ACHN (cell line): ENCODE measurements at places on chromosomes 16 and 17.
A peak's percentile ranks its signal among the peaks of the same experiment; 100 is the strongest.

DNA sequence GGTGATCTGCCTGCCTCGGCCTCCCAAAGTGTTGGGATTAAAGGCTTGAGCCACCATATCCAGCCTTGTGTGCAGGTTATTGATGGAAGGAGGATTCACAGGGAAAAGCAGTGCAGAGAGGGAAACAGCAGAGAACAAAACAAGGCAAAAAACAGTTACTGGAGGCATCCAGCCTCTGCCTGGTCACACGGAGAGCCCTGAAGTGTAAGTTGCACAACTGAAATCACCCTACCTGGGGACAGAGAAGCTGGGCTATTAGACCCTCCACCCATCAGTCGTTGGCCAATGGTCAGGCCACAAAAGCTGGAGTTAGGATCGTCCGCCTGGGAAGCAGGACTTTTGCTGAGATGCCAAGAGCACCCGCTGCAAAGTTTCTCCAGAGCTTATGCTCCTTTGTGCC lies 57.9 kb upstream of the BCO1 start:
- no peak for DNase-seq

- DNase-seq = no peak
These were observed 276.8 kb downstream of the SEC14L1 start for GRCh38 chr17:77417575-77417974.

- peak; percentile 98 for DNase-seq
These were observed 3.9 kb downstream of the RSAD1 start for GRCh38 chr17:50482516-50482915.

DNA sequence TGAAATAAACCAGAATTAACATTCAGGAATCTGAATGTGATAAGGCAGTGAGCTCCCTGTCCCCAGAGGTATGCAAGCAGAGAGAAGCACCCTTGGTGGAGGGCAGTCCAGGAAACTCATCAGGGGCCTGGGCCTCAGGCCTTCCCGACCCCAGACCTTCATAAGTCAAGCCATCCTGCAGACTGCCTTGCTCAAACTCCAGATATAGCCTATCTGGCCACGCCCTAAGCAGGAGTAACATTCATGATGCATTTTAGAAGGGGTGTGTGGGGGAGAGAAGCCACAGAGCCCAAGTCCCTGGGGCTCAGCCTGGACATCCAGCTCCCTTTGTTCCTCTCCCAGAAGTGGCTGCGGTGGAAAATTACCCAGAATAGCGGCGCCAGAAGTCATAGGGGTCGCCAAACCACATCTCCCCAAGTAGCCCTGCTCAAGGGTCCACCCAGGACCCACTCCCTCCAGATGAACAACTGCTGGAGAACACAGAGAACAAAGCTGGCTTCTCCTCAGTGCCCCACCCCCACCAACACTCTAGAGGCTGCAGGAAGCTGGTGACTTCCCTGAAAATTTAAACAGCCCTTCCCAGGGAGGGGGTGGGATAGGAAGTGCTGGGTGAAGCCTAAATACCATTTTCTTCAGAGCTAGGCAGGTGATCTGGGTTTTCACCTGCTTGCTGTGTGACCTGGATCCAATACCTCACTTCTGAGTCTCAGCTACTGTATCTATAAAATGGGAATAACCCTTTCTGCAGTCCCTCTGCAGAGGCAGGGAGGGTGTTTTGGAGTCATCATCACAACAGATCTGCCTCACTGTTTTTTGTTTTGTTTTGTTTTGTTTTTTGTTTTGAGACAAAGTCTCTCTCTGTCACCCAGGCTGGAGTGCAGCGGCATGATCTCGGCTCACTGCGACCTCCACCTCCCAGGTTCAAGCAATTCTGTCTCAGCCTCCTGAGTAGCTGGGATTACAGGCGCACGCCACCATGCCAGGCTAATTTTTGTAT lies 1.5 kb upstream of the SREBF1 start:
- peak; percentile 49 for DNase-seq

DNA sequence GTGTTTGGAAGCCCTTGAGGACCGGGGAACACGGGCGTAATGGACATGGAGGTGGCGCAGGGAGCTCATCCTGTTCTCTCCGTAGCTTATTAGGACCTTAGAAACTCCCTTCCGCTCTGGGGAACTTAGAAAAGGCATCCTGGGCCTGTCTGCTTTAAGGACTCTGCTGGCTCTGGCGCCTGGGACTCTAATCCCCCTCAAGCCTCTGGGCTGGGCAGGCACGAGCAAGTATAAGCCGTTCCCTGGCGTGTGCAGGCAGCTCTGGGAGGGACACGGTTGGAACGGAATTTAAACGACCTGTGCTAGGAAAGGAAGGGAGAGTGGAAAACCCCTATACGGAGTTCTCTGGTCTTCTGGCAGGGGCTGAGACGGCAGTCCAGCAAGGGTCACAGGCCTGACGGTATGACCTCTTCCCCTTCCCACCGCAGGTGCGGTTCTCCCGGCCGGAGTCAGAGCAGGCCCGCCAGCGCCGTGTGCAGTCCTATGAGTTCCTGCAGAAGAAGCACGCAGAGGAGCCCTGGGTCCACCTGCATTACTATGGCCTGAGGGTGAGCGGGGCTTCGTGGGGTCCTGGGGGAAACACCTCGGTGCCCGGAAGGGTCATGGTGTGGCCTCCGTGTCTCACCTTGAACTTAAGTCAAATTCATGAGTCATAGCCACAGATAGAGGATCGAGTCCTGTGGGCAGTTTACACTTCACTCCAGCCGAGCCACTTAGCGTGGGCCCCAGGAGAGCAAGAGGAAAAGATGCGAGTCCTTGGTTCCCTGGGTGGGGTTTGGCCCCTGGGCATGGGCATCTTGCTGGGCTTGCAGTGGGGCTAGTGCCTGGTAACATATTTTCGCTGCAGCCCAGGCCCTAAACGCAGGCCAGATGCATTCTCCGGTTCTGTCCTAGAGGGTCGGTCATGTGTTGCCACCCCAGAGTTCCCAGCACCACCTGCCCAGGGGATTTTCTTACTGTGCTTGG lies 17.7 kb downstream of the POLR3E start:
- no peak for DNase-seq

DNA sequence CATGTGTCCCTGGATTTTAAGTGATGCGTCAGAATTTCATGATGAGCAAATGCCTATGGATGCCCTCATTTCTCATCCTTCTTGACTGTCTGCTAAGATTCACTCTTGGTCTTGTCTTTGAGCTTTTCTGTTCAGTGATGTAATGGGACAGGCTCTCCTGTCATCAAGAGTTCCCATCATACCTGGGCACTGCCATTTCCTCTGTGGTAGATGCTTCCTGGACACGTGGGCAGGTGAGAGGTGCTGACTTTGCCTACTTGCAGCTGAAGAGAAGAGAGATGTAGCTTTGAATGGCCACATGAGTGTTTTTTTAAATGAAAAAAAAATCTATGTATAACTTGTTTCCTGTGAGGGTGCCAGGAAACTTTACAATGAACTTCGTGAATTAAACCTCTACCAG lies 557.7 kb downstream of the MAF start:
- no peak for DNase-seq

DNA sequence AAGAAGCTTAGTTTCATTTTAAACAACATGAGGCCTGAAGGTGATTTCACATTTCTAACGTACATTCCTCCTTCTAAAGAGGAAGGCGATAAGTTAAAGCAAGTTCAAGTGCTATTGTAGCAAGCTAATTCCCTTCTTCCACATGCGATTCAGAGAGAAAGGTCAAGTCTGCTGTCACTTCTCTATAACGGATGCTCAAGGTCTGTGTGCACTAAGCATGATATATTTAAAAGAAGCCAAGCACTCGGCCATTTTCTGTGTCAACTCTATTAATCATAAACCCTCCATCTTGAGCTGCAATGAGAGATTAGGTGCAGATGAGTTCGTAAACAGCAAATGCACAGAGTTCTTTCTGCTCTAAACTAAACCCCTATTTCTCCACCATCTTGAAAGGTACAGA lies 568.8 kb upstream of the ZFHX3 start:
- DNase-seq = no peak

DNA sequence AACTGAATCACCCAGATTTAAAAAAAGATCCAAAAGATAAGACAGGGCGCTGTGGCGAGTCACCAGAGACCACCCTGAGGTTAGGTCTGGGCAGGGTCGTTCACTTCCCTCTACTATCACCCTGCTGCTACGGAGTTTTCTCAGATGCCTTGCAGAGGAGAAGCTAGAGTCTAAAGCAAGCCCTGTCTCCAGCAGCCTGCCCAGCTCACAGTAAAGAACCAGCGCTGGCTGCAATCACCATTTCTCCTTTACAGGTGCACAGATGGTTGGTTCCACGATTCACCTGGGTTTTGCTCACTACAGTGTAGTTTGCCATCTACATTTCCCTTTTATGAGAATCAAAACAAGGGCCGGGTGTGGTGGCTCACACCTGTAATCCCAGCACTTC lies 71.3 kb downstream of the SRCIN1 start:
- DNase-seq = no peak

GRCh38 chr16:88330971-88331890 lies 51.5 kb upstream of the ZNF469 start:
- DNase-seq = no peak

DNA sequence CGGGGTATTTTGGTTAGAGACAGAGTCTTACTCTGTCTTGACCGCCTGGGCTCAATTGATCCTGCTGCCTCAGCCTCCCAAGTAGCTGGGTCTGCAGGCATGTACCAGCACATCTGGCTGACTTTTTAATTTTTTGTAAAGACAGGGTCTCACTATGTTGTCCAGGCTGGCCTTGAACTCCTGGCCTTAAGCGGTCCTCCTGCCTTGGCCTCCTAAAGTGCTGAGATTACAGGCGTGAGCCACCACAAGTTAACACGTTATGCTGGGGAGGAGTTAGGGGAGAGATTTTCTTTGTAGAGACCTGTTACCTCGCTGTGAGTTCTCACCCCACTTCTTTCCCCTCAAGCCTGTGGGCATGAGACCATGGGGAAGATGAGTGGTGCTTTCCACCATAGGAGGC lies 1.8 kb upstream of the CES4A start:
- no peak for DNase-seq

DNA sequence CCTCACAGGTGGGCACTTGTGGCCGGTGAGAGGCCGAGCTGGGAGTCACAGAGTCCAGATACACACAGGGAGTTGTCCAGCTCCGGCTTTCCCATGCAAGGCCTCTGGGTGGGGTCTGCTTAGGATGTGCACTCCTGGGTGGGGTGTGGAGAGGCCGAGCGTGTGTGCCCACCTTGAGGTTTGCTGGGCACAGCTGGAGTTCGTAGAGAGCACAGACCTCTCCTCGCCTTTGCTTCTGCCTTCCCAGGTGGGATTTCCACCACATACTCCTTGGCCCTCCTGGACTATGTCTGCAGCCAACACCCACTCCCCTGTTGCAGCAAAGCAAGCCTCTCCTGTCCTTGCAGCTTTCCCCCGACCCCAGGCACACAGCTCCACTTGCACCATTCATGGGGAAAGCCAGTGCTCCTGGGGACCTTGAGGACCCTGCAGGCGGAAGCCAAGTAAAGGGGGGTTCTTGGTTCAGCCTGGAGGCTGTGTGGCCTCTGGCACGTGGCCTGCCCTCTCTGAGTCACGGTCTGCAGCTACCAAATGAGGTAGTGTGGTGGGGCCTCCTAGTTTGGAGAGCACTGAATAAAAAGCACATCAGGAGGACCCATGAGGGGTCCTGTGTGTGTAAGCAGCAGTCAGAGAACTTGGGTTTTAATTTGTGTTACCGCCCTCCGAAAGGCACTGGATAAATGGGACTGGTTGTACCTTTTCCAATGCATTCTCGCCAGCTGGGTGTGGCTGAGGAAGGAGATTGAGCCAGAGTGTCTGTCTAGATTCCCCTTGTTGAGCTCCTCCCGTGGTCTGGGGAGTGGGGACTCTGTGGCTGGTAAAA lies 31.5 kb downstream of the MPRIP start:
- DNase-seq = no peak

- DNase-seq = no peak
These were observed 619 bp upstream of the TMEM92 start for GRCh38 chr17:50273654-50274040.

DNA sequence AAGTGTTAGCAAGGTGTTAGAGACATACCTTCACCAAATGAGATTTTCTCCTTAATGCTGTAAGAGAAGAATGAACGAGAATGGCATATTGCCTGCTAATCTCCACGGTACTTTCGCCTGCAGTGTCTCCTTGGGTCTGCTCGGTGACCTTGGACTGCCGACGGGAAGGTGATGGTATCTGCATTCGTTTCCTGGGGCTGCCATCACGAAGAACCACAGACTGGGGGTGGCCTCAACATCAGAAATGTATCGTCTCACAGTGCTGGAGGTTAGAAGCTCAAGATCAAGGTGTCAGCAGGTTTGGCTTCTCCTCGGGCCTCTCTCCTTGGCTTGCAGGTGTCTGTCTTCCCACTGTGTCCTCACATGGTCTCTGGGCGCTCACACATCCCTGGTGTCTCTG lies 86.3 kb upstream of the TNRC6C start:
- no peak for DNase-seq

GRCh38 chr17:35068249-35068648 lies 4.7 kb upstream of the RFFL start:
- DNase-seq = no peak

GRCh38 chr17:1979182-1979985 lies 45.8 kb downstream of the RTN4RL1 start:
- peak; percentile 95 for DNase-seq

GRCh38 chr16:50671644-50672260 lies 9.4 kb downstream of the SNX20 start:
- DNase-seq = peak; percentile 67

- no peak for DNase-seq
These were observed 17.7 kb upstream of the RMI2 start for GRCh38 chr16:11327277-11328171.

DNA sequence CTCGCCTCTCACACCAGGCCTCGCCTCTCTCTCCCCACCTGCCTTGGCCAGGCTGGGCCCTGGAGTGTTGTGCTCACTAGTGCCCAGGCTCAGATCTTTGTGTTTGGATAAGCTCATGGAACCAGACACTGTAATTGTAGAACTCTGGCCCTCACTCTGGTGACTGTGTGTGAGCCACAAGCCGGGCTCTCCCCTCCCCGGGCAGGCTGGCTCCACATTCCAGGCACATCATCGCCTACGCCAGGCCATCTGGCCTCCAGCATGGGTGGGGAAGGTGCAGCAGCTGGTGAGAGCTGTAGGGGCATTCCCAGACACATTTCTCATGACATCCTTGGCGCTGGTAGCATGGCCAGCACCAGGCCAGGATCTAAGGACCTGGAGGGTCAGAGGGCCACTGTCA lies 202.3 kb downstream of the RAB11FIP4 start:
- DNase-seq = no peak
